Left forelimb (tissue), 1 donor: ENCODE measurements at places on chromosomes 3 and 15.

DNA sequence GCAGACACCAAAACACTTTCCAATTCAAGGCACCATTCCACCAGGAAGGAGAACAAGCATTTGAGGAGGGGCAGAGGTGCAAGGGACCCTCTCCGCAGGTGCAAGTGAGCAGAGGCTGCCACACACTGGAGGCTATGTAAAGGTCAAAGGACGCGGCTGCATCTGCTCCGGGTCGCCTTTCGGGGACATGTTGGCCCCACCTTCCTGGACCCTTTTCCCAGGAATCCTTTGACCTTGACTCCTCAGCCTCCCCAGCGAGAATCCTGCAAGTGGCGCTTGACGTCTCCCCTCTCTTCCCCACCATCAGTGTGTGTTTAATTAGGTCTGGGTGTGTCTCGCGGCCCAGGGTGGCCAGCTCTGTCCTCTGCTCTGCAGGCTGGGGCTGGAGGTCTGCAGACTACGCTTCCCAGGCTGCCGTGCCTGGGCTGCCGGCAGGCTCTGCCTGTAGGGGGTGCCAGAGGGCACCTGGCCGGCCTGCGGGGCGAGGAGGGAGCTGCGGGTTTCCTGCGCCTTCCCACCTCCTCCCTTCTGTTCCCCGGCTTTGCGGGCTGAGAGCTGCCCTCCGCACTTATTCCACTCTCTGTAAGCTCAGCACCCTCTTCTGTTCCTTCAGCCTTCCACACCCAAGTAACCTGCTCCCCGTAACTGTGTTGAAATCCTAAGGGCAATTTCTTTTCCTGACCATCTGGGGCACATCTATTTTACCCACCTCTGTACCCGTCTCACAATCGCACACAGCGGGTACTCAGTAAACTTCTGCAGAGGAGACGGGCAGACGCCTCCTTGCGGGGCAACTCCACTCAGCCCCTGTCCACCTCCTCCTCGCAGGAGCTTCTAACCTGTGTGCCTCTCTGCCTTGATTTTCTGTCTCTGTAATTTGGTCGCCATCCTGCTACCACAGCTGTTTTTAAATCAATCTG, 129.8 kb downstream of the NSMCE3 start:
- peak; percentile 75 for DNase-seq

GRCh38 chr3:168117853-168118313, 22.2 kb upstream of the GOLIM4 start:
- no peak for DNase-seq

GRCh38 chr15:90482124-90483011, 47.4 kb upstream of the CRTC3 start:
- DNase-seq, result no peak

DNA sequence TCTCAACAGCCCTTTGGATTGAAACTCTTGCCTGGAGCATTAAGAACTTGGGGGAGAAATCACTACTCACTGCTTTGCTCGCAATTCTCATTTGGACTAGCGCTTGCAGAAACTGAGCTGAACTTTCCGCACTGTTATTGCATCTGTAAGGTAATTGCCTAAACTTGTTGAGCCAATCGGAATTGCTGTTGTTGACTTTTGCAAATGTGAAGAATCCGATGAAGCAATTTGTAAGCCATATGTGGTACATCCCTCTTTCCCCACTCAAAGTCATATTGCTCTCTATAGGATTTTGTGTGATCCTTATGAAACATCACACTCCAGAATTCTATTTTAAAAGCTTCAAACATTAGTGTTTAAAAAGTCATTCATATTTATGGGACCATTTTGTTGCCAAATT, 191.7 kb upstream of the GBE1 start:
- DNase-seq, result no peak

DNA sequence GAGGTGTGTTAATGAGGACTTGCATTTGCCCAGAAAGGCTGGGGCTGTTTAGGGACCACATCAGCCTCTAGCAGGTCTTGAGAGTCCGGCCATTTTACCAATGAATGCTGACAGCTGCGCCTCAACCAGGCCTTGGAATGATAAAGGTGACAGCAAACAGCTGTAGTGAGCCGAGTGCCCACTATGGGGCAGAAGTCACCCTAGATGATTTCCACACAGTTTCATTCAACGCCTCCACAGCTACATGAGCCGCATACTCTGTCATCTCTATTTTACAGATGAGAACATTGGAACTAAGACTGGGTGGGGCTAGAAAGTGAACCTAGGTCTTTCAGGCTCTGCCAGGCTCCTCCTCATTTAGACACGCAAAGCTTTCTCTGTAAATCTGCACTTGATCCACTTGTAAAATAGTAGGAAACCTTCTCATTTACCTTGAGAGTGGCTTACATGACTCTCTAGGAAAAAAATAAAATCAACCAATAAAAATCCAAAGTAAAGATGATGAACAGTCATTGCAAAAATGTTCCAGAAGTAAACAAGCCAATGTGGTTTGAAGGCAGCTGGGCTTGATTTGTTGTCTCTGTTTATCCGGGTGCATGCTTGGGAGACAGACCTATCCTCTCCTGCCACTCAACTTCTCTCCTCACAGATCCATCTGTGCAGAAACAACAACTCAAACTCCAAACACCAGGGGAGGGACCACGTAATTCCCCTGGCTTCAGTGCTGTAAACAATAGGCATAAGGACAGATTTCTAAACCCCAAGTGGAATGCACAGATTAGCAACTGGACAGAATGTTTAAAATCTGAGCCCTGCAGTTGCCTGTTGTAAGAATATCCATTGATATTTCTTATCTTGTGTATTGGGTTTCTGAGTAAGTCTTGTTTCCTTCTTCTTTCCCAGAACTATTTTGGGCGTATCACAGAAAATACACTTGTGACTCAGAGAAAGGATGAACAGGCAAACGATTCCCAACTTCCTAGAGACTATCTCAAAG, 31.5 kb upstream of the LDHAL6B start:
- DNase-seq, result no peak

- DNase-seq, result no peak
These were observed 46.8 kb downstream of the DMXL2 start for GRCh38 chr15:51575775-51576174.

DNA sequence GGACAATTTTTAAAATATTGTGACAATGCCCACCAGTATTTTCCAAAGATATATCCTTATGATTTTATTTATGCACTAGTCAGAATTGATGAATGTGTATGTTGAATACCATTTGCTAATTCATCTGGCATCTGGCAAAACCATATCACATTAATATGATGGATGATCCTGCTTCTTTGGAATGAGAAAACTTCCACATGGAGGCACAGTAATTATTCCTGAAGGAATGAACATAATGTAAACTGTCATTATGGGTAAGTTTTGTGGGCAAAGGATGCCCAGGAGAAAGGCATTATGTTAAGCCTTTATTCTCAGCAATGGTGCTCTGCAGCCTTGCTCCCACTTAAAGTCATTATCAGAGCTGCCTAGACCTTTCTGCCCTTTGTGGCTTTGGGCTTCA, 113.0 kb upstream of the MME start:
- no peak for DNase-seq

- DNase-seq, result no peak
These were observed 289.0 kb downstream of the TLE3 start for GRCh38 chr15:69808756-69809155.

GRCh38 chr15:78565951-78566774, 843 bp downstream of the CHRNA5 start:
- DNase-seq, result no peak
